AG10803 (cell line): ENCODE measurements at places on chromosomes 16 and 17.

GRCh38 chr17:38539386-38539785, 66.4 kb downstream of the SRCIN1 start:
- no peak for DNase-seq

DNA sequence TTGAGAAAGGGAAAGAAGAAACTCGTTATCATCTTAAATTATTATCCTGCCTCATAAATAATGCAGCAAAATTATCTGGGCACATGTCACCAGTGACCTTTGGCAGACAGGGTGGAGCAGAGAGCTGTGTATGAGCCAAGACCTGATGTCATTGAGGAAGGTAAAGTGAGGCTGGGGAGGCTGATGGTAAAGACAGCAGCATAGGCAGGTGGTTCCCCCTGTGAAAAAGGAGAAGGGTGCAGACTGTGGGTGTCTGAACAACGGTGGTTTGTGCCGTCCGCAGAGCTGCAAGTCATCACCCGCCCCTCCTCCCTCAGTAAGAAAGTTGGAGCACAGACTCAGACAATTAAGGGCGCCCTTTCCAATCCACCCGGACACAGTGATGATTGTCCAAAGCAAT, 30.8 kb upstream of the METTL16 start:
- no peak for DNase-seq

- no peak for DNase-seq
Measured at GRCh38 chr17:74304184-74304583, 21.8 kb upstream of the KIF19 start.

DNA sequence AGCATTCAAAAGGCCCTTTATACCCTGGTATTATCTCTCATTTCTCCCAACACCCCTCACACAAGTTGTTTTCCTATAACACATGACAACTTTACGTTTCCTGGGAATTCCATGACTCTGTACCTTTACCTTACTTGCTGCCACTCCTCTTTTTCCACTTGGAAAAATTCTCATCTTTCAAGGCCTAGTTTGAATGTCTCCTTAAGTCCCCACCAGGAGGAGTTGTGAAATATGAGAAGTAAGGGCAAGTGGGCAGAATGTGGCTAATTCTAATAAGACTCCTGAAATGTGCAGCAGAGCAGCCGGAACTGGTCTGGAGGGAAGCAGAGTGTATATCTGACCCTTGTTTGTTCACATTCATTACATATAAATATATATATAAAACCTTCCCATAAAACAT, 39.7 kb downstream of the BRCA1 start:
- no peak for DNase-seq

DNA sequence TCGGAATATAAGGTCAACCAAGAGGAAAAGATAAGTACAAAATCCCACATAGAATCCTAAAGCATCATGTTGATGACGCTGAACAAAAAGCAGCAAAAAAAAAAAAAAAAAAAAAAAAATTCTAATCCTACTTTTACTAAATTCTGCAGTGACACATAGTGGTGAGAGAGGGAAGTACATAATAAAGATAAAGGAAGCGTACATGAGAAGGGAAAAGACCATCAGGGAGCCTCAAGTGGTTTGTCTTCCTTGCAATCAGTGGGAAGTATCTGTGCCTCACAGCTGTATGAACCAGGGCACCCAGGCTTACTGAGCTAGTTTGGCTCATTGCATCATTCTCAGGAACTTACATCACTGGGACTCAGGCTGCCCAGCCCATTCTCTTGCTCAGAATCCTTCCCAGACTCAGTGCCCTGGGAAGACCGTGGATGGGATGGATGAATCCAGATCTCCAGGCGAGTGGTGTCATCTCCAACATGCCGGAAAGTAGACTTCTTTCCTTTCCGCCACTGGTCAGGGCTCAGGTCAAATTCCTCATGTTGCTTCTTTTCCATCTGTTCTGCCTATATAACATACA, 21.2 kb downstream of the SMG6 start:
- DNase-seq = peak; percentile 93
